ENCODE measurements at places on chromosomes 16 and 17.

- DNase-seq: no peak
These were observed 186.0 kb downstream of the GRIN2A start for GRCh38 chr16:9996221-9996620.

- DNase-seq: no peak
These were observed 75.4 kb downstream of the YPEL2 start for GRCh38 chr17:59406808-59407381.

- no peak for DNase-seq
These were observed 5.9 kb upstream of the SLC13A2 start for GRCh38 chr17:28467456-28468025.

GRCh38 chr17:18968345-18968744 lies 16.4 kb downstream of the SLC5A10 start:
- DNase-seq: peak; percentile 48

GRCh38 chr17:58336456-58337209 lies 8.0 kb upstream of the TSPOAP1 start:
- DNase-seq: no peak

DNA sequence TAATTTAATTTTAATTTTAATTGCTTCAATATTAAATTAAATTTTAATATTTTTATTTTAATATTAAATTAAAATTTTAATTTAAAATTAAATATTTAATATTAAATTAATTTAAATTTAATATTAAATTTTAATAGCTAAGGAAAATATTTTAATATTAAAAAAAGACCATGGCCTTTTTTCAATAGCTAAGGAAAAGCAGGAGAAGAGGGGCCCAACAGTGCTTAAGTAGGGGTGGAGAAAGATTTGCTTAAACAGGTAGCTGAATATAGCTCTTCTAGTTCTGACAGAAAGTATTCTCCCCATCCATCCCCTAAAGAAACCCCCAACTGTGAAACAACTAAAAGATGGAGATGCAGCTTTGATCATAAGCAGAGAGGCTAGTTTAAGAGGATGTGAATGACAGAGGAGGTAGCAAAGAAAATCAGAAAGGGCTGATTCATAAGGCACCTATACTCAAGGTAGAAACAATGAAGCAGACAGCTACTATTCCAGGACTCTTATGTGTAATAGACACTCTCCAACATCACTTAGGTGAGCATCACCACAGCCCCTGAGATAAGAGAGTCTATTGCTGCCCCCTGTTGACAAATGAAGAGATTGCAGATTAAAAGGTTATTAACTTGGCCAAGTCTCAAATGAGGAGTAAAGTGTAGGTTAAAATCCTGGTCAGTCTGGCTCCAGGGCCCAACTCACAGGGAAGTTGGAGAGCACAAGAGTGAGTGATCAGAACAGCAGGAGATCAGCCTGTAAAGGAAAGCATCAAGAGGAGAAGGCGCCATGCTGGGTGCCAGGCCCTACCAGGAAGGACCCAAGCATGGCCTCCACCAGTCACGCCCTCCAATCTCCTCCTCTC lies 7.8 kb upstream of the RNASEK start:
- DNase-seq: peak; percentile 67

GRCh38 chr17:41917192-41917591 lies 1.6 kb downstream of the ACLY start:
- DNase-seq: no peak

DNA sequence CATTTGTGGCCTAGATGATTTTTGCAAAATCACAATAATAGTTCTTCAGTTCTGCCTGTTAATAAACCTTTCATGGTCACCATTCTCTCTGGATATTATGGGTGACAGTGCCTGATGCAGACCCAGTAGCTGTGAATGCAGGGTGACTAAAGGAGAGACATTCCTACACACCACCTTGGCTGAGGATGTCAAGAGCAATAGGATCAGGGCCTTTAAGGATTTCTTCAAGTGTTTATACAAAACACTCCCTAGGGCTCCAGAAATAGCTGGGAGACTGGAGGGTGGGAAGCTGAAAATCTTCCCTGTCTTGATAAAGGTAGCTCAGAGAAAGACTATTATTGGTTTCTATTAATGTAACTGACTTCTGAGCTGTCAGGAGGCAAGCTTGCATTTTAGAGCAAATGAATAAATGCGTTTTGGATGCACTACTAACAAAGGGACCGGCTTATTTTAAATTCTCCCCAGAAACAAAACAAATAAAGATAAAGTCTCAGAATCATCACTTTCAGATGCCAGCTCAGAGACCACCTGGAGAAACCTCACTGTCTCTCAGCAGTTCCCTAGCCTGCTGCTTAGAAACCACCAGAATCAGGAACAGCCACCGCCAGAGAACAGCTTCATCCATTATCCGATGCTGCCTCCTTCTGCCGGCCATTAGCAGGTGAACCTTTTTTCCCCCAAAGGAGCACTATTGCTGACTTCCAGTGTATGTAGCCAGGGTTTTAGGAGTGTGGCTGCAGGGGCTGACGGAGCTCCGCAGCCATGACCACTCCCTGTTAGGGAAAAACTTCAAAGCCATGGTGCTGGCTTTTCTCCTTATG lies 171.4 kb upstream of the DYNLRB2 start:
- no peak for DNase-seq

- no peak for DNase-seq
These were observed 175.0 kb downstream of the SPECC1 start for GRCh38 chr17:20184181-20184580.

DNA sequence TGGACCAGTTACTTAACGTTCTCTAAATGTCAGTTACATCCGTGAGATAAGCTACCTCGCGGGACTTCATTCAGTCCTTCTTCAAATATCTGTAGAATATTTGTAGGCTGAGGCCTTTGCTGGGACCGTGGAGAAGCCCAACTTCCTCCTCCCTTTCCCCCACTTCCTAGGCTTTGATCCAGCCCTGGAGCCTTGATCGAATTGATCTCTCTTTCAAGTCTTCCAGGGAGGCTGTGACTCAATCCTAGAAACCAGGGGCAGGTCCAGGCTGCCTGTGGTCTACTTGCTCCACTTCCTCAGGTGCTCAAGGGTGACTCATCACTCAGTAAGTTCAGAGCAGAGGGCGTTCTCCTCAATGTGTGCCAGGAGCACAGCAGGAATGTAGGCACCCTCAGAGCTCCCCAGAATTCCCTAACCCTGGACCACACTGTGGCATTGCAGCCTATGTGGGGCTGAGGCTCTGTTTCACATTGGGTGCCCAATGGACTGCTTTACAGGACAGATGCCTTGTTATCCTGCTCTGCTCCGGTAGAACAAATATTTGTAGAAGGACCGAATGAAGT lies 11.2 kb upstream of the CEP20 start:
- no peak for DNase-seq

- DNase-seq: no peak
These were observed 3.3 kb downstream of the LRRC46 start for GRCh38 chr17:47834756-47835155.

- DNase-seq: no peak
These were observed 2.4 kb downstream of the SLC16A13 start for GRCh38 chr17:7038025-7038862.

DNA sequence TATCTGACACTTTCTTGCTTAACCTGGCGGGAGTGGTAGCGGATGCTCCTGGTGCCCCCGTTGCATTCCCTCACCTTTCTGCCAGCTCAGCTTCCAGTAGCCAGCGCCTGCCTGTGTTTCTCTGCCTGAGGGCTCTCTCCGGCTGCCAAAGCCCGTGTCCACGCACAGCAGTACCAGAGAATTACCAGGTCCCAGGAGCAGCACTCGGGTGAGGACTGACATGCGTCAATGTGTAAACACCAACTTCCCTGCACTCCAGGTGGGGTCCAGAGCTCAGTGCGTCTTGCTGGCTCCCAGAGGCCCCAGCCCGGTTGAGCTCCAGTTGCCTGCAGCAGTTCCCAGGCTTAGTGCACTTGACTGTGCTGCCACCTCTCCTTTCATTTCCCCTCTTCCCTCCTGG lies 54.8 kb downstream of the CDH13 start:
- no peak for DNase-seq

DNA sequence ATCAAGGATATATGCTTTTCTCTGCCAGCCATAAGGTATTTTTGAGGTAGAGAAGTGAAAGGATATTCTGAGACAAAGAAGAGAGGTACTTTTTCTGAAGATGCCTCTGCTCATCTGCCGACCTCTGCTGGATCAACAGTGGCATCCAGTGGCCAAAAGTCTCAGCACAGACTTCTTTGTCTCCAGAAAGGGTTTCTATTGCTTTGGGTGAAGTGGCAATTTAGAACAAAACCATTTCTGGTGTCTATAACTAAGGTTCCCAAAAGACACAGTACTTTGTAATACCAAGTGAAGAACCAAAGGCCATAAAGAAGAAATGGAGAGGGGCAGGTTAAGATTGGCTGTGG lies 155.2 kb upstream of the C17orf78 start:
- DNase-seq: peak; percentile 15

DNA sequence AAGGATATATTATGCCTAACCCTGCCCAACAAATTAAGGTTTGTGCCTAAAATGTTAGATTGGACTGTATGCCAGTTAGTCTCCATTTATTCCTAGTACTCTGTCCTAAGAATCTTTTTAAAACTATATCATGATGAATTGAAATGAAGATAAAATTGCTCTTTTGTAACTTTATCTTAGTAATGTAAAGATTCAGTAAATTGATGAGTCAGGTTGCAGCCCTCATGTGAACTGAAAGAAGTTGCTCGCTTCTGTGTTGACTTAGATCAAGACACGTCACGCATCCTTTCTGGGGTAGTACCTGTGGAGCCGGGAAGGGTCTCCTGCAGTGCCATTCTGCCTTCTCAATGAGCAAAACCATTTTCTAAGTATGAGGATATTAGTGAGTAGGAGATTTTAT lies 63.3 kb downstream of the GAN start:
- DNase-seq: no peak

- no peak for DNase-seq
These were observed 39.6 kb downstream of the CYLD start for GRCh38 chr16:50781518-50781917.

DNA sequence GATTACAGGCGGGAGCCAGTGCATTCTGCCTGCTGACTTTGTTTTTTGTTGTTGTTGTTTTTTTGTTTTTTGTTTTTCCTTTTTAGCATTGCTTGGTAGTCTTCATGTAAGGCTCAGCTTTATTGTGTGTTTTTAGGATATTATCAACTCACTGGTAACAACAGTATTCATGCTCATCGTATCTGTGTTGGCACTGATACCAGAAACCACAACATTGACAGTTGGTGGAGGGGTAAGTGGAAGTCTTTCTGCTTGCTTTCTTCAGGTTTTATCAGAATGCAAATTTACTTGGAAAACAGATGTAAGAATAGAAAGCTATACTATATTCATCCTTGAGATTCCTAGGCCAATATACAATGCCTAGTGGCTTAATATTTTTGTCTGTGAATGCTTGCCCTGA lies 3.3 kb upstream of the CMTM1 start:
- DNase-seq: no peak

DNA sequence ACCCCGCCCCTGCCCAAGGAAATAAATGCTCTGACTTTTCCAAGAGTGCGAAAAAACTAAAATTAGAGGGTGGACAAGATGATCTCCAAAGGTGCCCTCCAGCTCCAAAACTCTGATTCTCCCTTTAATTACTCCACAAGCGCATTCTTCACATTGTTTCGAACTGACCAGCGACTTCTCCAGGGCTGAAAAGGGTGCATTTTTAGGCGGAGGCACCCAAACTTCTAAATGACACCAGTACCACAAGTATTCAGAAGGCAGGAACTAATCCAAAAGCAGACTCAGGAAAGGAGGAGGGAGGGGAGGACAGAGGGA lies 750 bp downstream of the ZFHX3 start:
- DNase-seq: no peak

DNA sequence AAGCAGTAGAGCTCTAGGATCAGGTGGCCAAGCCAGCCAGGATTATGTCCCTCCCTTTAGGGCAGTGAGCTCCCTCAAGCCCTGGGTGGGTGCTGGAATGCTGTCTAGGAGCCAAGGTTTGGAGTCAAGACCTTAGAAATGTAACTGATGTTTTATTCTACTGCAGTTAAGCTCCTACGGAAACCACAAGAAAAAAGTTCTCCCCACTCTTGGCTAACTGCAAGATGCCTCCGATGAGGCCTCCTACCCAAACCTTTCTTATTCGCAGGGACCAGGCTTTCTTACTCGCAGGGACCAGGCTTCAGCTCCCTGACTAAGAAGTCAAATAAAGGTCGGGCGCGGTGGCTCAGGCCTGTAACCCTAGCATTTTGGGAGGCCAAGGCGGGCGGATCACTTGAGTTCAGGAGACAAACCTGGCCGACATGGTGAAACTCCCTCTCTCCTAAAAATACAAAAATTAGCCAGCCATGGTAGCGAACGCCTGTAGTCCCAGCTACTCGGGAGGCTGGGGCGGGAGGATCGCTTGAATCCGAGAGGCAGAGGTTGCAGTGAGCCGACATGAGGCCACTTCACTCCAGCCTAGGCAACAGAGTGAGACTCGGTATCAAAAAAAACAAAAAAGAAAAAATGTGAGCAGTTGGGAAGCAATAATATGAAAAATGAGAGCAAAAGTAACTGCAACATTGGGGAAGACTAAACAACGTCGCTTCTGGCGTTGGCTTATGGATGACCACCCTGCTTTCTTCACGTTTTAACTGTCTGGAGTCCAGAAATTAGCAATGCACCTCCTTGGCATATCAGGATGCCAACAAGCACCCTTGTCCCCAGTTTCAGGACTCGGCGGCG lies 31.7 kb upstream of the ARL4D start:
- no peak for DNase-seq

GRCh38 chr16:78993346-78993745 lies 607.2 kb downstream of the MAF start:
- no peak for DNase-seq

- DNase-seq: no peak
These were observed 44.8 kb downstream of the STAT5A start for GRCh38 chr17:42333053-42333452.

- DNase-seq: no peak
These were observed 6.2 kb downstream of the CES5A start for GRCh38 chr16:55868980-55869379.

- no peak for DNase-seq
These were observed 244.7 kb downstream of the IRF8 start for GRCh38 chr16:86143666-86144065.

DNA sequence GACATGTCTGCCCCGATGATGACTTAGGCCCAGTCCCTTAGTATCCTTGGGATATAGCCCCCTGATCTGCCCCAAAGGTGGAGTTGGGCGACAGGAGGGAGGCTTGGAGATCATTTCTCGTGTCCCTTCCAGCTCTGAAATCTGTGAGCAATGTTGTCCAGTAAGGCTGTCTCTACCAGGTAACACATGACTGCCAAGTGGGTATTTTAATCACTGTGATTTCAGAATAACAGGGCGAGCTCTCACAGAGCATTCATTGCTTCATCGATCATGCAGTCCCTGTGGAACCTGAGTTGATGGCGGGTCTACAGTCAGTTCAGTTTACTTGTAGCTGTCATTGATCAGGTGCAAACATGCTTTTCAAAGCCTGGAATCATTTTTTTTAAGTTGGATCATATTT lies 39.2 kb downstream of the KSR1 start:
- DNase-seq: no peak

DNA sequence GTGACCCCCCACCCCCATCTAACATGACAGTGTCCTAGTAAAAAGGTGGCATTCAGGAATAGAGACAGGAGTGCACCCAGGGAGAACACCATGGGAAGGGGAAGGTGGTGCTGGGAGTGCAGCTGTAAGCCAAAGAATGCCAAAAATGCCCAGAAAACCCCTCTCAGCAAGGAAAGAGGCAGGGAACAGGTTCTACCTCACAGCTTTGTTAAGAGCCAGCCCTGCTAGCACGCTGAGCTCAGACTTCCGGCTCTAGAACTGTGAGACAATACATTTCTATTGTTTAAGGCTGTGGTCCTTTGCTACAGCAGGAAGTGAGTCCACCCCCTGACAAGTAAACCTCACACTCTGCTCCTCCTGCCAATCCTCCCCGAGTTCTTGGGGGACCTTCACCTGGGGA lies 302.4 kb upstream of the N4BP1 start:
- DNase-seq: peak; percentile 42
